ENCODE measurements at places on chromosomes 3 and 15.

- DNase-seq = no peak
Measured at GRCh38 chr3:62995119-62995518, 119.9 kb upstream of the CADPS start.

- DNase-seq = no peak
Measured at GRCh38 chr3:193655831-193656433, 62.9 kb downstream of the OPA1 start.

DNA sequence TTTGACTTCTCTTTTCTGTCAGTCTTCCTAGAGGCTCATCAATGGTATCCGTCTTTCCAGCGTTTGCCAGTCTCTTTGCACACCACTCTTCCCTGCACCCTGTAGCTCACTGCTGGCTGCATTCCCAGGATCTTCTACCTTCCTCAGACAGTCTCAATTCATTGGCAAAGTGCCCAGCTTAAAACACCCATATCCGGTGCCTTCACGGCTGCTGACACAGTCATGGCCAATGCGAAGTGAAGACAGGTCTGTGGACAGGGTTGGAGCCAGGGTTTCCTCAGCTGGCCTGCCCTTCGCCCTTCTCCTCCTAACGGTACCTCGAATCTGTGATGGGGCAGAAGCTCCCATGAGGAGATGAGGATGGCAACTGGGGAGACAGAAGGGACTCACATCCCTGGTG is 36.1 kb downstream of the PTH1R start:
- DNase-seq = no peak

DNA sequence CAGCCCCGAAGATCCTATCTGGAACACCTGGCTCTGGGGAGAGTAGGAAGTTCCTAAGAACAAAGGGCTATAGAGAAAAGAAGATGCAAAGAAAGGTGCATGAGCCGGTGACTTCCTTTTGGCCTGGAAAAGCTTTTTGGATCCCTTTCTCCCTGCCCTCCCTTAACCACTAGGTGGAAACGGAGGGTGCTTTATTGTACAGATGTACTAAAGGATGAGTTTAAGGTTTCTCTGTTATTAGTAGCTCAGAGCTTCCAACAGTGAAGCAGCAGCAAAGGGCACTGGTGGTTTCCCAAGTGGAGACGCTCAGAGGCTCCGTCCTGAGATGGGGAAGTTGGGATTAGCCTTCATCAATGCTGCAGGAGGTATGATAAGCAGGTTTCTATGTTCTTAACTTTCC is 5.9 kb upstream of the ADGRG7 start:
- DNase-seq = no peak

DNA sequence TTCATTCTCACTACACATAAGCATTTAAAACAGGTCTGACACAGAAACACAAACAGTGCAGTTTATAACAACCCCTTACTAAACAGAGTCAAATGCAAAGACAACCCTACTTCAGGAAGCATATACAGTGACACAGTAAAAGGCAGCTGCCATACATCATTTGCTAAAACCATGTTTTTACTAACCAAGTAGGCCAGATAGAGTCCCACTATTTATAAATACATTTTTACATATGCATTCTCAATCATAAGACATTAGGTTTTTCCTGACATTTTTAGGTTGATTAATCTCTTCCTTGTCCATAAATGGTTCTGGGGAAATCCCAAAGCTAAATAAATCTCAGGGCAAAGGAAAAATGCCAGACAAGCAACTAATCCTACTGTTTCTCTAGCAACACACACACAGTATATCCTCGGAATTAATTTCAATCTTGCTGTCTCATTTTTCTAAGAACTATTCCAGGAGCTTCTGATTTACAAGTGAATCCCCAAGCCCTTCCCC is 39.0 kb downstream of the CHAC1 start:
- DNase-seq = no peak

DNA sequence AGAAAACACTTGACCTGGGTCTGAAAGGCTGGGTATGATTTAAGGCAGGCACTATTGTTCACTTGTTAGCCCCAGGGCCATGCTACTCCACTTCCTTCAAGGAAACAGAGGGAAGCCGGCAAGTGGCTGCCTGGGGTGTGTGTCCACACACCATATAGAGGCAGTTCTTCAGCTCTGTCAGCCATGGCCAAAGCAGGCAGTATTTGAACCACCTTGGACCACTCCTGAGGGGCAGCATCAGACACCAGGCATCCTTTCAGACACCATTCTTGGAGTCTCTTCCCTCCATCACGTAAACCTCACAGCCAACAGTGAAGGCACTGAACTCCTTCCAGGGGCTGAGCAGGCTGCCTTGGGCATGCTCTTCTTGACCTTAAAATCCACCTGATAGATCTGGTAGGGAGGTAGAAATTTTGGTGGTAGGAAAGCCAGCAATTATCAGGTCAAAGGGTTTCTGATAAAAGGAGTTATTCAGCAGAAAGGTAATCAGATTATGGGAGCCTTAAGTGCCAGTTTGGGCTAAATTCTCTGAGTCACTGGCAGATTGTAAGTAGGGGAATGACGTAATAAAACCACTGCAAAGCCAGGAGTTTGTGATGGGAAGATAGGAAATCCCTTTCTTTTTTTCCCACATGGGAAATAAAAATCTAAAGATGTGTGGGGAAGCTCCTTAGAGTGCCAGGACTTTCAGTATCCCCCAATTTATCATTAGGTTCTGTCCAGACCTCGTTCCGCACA is 20.2 kb downstream of the TGFBR2 start:
- DNase-seq = no peak
